Stimulated activated CD4-positive, alpha-beta T cell treated with anti-CD3 and anti-CD28 coated beads, Interleukin-1b, Interleukin-23, amount 100 ng/mL, for 1 hour (primary cell): ENCODE measurements at places on chromosomes 3 and 15.
A peak's percentile ranks its signal among the peaks of the same experiment; 100 is the strongest.

- DNase-seq: no peak
Observed at GRCh38 chr3:140165781-140166180, 230.8 kb downstream of the CLSTN2 start.

DNA sequence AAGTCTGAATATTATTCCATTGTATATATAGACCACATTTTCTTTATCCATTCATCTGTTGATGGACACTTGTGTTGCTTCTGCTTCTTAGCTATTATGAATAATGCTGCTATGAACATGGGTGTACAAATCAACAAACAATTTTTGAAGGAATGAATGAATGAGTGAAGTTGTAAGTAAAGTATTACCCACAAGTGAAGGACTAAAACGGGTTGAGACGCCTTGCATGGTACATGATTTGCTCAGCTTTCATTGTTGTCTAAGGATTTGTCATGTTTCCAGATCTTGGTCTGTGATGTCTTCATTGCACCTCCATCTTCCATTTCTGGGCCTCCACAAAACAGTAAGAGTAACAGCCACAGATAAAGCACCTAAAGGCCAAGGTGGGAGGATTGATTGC is 20.5 kb downstream of the IFT122 start:
- DNase-seq: no peak

GRCh38 chr15:50134524-50135024 is 15.5 kb upstream of the ATP8B4 start:
- no peak for DNase-seq

GRCh38 chr15:26550880-26551279 is 222.0 kb downstream of the GABRB3 start:
- no peak for DNase-seq

GRCh38 chr15:40857601-40858341 is 13.9 kb downstream of the SPINT1 start:
- peak; percentile 44 for DNase-seq

DNA sequence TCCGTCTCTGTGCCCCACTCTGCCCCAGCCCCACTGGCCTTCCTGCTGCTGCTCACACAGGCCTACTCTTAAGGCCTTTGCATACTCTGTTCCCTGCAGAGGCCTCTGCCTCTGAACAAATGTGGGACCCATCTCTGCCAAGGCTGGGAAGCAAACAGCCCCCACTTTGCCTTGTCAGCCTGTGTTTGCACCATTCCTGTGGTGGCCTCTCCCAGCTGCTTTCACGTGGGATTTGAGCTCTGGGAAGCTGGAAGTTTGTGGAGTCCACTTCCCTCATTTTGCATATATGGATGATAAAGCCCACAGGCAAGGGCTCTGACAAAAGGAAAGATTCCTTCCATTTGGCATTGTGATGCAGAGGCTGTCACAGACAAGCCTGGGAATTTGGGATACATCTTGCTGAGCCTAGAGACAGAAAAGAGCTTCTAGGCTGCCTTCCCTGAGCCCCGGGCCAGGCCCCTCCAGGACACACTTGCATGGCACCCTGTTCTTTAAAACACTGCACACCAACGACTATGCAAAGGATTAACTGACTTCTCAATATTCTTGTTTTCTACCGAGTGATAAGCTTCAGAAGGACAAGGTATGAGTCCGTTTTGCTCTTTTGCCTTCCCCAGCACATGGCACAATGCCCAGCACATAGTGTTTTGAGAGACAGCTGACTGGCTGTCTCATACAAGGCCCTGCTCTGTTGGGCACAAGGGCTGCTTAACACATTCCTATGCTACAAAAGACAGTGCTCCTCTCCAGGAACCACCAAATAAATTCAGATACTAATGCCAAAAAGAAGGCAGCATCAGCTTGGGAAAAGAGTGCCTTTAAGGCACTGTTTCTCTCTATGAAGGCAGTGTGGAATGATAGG is 120.7 kb upstream of the TOPAZ1 start:
- no peak for DNase-seq

DNA sequence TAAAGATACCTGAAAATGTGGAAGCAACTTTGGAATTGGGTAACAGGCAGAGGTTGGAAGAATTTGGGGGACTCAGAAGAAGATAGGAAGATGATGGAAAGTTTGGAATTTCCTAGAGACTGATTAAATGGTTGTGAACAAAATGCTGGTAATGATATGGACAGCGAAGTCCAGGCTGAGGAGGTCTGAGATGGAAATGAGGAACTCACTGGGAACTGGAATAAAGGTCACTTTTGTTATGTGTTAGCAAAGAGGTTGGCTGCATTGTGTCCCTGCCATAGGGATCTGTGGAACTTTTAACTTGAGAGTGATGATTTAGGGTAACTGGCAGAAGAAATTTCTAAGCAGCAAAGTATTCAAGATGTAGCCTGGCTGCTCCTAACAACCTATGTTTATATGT is 13.0 kb downstream of the MITF start:
- no peak for DNase-seq

- no peak for DNase-seq
Observed at GRCh38 chr3:64003589-64003988, 19.7 kb downstream of the PSMD6 start.

- no peak for DNase-seq
Observed at GRCh38 chr15:67190813-67191212, 63.6 kb downstream of the AAGAB start.

DNA sequence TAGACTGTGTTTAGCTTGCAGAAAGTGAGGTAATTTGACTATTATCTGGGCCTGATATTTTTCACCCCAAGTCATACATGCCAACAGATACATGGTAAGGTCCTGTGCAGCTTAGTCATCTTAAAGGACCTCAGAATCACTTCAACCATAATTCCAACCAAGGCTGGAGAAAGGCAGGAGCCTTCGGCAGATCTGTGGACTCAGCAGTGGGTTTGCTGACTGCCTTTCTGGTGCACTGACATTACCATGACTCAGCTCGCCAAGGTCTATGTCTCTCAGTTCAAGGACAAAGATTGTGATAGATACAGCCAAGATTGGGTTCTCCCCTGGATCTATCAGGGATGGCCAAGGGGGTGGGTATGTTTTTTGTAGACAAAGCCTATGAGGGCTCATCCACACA is 32.7 kb downstream of the LYZL4 start:
- DNase-seq: no peak

DNA sequence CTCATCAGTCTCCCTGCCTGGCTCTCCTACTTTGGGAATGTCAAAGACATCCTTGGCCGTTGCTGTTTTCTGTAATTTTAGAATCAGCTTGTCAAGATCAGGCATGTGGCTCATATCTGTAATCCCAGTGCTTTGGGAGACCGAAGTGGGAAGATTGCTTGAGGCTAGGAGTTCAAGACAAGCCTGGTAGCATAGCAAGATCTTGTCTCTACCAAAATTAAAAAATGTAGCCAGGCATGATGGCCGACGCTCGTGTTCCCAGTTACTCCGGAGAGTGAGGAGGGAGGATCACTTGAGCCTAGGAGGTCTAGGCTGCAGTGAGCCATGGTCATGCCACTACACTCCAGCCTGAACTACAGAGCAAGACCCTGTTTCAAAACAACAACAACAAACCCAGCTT is 144.0 kb upstream of the ATP10A start:
- no peak for DNase-seq

- DNase-seq: no peak
Observed at GRCh38 chr3:171900446-171900845, 57.3 kb downstream of the TMEM212 start.

DNA sequence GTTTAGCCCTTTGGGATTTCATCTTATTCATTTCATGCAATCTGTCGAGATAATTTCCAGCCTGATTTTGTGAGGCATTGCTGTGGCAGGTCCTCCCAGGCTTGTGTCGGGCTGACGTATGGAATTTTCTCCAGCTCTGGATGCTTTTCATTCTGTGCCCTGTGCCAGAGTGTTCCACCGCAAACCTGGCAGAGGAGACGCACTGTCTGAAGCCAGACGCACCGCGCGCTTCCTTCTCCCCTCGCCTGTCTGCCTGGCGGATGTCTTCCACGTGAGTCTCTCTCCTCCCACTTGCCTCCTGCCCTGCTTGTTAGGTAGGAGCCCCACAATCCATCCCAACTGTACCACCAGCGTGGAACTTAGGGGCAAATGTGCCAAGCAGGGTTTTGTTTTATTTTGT is 20.1 kb upstream of the GLCE start:
- DNase-seq: no peak

DNA sequence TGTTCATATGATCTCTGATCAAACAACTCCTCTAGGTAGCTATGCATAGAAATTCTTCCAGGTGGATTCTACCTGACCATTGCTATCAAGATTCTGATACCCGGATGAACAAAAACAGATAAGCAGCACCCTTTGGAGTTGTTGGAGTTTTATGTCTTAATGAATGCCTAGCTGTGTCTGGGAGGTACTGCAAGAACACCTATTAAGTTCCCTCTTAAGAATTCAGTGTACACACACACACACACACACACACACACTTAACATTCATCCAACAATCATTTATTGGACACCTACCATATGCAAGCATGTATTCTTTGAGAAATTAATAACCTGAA is 58.1 kb upstream of the FNDC3B start:
- no peak for DNase-seq

GRCh38 chr3:190499122-190499521 is 14.8 kb upstream of the IL1RAP start:
- no peak for DNase-seq

DNA sequence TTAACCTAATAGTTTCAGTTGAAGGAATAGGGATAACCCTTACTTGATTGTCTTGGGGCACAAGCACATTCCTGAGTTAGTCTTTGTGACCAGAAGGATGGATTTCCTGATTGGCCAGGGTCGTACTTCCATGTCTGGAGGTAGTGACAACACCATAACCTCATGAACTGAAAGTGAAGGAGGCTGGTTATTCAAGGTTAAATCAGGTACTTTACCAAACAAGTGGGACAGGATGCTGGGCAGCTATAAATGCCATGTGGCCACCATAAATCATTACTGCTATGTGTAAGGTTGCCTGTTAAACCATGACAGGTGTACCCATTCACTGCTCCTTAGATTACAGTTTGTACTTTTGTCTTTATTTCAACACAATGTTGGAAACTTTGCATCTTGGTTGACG is 128.3 kb upstream of the SAMMSON start:
- no peak for DNase-seq

DNA sequence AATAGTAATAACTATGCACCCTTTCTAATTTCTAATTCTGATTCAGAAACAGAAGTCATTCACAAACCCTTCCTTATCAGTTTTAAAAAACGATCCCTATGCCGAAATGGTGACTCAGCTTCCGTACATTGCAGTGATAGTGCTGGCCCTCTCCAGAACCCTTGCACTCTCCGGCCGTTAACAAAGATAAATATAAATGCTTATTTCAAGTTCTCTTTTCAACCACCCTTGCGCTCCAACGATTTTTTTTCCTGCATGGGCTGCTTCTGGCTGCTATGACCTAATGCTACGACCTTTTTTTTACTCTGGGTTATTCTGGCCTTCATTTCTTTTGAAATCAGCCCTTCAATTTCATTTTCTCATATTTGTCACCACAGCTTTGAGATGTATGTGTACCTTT is 646.2 kb downstream of the NTRK3 start:
- DNase-seq: no peak

DNA sequence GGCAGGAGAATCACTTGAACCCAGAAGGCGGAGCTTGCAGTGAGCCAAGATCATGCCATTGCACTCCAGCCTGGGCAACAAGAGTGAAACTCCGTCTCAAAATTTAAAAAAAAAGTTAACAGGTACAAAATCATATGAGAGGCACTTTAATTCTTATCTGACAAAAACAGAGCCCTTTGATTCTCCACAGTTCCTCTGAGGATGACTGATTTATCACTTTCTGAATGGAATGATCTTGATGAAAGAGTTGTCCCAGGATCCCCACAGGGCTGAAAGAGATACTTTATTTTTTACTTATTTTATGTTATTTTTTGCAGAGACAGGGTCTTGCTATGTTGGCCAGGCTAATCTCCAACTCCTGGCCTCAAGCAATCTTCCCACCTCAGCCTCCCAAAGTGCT is 4.0 kb downstream of the LHFPL4 start:
- DNase-seq: no peak

DNA sequence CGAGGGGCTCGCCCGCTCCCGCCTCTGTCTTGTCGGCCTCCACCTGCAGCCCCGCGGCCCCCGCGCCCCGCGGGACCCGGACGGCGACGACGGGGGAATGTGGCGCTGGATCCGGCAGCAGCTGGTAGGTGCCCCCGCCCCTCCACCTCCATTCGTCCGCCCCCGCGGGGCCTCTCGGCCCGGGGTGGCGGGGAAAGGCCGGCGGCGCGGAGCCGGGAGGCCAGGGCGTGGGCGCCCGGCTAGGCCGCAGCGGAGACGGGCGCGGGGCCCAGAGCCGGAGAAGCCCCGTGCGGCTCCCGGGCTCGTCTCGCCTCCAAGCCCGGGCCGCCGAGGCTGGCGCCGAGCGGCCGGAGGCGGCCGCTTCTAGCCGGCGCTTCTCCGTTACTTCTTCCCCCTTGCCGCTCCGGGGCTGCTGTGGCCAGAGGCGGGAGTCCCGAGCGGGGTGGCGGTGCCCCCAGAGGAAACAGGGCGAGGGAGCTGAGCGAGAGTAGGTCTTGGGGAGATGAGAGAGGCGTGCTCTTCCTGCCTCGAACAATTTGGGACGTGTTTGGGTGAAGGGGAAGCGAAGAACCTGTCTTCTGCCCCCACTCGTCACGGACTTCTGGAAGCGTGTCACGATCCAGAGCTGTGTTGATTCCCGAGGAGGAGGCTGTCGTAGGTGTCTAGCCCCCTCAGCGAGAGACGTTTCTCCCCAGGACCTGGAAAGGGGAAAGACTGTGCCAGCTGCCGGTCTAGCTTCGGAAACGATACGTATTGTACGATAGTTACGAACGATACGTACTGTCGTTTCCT is 555 bp downstream of the ATP11B start:
- DNase-seq: peak; percentile 29

DNA sequence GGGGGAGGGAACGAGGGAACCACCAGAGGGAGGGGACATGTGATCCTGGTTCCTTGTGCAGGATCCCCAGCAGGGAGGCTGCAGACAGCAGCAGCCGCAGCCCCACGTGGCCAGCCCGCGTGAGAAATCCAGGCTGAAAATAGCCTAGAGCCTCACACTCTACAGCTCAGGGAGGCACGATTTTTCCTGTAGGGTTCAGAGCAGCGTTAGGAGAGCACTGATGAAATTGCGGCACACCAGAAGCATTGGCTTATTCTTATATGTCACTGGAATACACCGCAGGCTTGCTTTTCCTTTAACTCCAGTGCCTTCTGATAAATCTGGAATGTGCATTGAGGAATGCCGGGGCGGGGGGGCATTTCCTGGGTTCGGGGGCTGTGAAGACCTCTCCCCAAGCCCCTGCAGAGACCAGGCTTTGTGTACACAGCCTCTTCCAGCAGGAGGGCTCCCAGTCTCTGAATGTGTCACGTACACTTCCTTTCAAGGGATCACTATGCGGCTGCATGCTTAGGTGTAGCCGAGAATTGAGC is 193.0 kb downstream of the ATP10A start:
- DNase-seq: no peak

- no peak for DNase-seq
Observed at GRCh38 chr3:195911946-195912270, 3.6 kb upstream of the TNK2 start.

GRCh38 chr3:30259730-30260129 is 346.7 kb upstream of the TGFBR2 start:
- DNase-seq: no peak

DNA sequence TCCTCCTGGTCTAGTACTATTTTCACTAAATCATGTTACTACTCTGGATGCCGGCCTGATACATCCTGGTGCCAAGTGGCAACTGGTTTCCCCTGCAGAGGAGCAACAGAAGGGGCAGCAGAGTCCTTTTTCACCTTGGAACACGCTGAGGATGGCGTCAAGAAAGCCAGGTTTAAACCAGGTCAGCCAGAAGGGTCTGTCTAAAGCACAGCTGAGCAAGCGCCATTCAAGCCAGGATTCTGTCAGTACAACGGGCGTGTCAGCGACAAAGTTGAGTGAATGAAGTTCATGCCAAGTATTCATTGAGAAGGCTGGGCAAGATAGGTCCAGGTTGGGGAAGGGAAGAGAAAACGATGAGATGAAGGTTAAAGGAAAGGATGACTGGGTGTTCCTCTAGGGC is 88.2 kb downstream of the FBN1 start:
- no peak for DNase-seq
